ENCODE measurements at places on chromosomes 2 and 18. TPM values are rescaled to one million over a fixed set of nuclear protein-coding genes. Genes with fewer than 3 reads are reported as not detected.
A peak's percentile ranks its signal among the peaks of the same experiment; 100 is the strongest.

The GTF3C2 gene
- total RNA-seq = 50.8 TPM

The SOS1 gene
- 19.6 TPM for total RNA-seq

The ITGB6 gene
- total RNA-seq = 24.2 TPM

The BOLA3 gene
- total RNA-seq = 35.9 TPM

The CHRNA1 gene
- total RNA-seq = not detected

The CRIM1 gene
- total RNA-seq = 15.2 TPM

The SCYGR4 gene
- not detected for total RNA-seq

The STARD6 gene
- total RNA-seq = not detected

The KIF1A gene
- total RNA-seq = 0.12 TPM

The PCARE gene
- 0.08 TPM for total RNA-seq

The RAMP1 gene
- 2.2 TPM for total RNA-seq

The ACVR1 gene
- total RNA-seq = 12.6 TPM

The L3MBTL4 gene
- total RNA-seq = 4.8 TPM

DNA sequence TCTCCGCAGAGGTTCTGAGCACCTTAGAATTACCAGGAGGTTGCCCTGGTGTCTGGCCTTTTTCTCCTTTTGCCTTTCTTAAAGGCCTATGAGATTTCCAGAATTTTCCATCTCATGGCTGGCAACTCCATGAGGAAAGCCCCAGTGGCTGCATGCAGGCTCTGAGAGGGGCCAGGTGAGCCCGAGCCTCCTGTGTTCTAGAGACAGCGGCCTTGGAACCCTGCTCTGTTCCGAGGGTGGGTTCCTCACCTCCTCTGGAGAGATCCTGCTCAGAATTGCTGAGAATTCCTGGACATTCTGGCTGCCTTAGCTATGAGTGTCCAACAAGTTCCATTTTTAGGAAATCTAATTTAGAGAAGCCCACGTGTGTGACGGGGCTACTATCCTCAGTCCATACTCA, 35.7 kb upstream of the HPCAL1 start:
- ATAC-seq = no peak

GRCh38 chr2:29705616-29706015, 215.8 kb downstream of the ALK start:
- no peak for ATAC-seq

DNA sequence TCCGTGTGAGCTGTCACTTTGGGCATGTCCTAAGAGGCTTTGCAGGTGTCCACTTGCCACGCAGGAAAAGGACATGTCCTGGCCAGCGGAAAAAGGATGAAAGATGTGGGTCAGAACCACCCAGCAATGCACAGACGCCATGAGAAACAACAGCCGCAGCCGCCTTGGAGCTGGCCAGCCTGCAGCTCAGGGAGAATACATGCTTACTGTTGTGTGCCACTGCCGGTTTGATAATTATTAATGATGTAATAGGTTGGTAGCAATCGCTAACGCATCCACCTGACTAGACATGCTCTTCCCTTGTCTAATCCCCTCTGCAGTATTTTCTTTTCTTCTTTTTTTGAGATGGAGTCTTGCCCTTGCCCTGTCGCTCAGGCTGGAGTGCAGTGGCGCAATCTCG, 221.7 kb downstream of the HAUS1 start:
- peak; percentile 63 for ATAC-seq

DNA sequence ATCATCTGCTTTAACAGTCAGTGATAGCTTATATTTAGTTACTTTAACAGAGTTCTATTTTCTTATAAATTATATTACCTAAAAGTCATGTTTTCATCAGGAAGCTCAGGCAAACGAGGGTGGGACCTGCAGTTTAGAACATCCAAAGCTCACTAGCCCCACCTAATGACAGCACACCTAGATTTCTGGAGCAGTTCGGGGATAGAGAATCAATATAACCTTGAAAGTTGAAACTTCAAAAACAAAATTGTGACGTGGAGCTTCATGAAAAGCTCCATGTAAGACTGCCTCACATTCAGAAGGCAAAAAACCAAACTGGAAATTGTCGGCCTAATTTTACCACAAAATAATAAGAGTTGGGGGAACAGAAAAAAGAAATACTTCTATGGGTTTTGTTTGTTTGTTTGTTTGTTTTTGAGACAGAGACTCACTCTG, 185.9 kb upstream of the CCDC150 start:
- no peak for ATAC-seq

DNA sequence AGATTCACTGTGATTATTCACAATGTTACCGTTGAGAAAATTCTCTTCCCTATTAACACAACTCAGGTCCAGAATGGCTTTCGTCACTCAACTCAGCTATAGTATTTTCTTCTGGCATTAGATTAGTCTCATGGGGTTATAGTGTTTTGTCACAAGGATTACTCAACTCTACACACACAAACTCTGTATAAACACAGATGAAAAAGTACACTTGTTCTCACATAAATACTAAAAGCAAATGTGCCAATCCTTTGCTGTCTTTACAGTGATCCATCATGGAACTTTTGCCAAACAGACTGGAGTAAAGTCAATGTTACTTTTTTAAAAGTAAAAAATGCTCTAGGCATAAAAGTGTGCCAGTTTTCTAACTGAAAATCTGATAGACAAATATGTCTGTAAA, 267.6 kb downstream of the RBM43 start:
- peak; percentile 66 for ATAC-seq

GRCh38 chr2:45450634-45451033, 160.4 kb downstream of the SRBD1 start:
- no peak for ATAC-seq

GRCh38 chr2:171469176-171469575, 35.1 kb downstream of the DCAF17 start:
- ATAC-seq = no peak

DNA sequence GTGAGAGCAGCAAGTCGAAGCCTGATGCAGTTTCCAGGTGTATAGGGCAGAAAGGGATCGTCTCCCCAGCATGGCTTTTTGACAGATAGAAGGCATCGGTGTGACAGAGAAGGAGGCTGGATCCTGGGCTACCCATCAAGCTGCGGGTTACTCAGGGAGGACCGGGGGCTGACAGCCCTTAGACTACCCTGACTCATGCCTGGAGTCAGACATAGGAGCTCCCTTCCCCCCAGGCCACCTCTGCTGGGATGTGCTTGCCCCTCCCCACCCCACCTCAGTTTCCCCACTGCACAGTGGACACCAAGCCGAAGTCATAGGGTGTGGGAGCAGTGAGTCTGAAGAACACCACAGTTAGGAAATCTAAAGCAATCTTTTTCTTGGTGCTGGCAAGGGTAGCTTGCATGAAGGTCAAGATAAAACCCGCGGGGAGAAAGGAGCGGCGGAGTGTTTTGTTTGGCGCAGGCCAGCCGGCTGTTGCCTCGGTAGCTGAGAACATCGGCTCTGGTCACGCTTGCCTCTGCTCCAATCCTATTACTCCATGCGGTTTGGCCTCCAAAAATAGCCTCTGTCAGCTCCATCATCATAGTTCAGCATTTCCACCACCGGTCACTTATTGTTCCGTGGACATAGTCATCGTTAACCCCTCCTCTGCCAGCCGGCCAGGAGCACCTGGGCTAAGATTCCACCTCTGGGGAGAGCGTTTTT, 169.2 kb upstream of the GLI2 start:
- ATAC-seq = no peak

GRCh38 chr2:95384854-95385569, 17.5 kb upstream of the FAHD2A start:
- ATAC-seq = no peak

DNA sequence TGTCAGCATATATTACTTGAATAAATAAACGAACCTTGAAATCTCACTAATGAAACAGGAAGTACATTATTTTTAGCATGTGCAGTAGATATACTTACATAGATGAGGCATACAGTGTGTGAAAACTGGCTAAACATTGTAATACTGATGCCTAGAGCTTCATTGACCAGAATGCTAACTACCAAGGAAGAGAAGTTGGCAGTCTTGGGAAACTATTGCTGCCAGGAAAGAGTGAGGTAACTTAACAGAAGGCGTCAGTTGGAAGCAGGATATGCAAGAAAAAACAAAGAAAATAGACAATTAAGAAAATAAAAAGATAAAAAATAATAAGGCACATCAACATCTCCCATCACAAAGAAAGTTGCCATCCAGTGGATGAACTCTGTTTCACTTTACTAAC, 963.0 kb downstream of the TDRD15 start:
- ATAC-seq = no peak

GRCh38 chr2:189213250-189213649, 33.7 kb upstream of the COL5A2 start:
- ATAC-seq = no peak

DNA sequence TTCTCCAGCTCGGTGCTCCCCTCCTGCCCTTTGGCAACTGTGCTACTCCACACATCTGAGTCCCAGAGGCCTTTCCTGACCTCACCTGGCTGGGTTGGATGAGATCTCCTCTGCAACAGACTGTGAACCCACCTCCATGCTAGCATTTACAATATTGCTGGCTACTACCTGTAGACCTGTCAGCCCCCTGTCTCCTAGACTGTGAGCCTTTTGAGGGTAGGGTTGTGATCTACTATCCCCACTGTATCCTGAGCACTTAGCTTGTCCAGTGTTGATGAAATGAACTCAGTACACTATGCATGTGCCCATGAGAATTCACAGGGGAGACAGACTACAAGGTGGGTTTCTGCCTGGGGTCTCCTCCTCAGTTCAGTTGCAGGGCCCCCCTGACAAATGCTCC, 70.1 kb downstream of the C1QL2 start:
- no peak for ATAC-seq

GRCh38 chr2:9629222-9630116, 1.3 kb downstream of the YWHAQ start:
- peak; percentile 33 for ATAC-seq

DNA sequence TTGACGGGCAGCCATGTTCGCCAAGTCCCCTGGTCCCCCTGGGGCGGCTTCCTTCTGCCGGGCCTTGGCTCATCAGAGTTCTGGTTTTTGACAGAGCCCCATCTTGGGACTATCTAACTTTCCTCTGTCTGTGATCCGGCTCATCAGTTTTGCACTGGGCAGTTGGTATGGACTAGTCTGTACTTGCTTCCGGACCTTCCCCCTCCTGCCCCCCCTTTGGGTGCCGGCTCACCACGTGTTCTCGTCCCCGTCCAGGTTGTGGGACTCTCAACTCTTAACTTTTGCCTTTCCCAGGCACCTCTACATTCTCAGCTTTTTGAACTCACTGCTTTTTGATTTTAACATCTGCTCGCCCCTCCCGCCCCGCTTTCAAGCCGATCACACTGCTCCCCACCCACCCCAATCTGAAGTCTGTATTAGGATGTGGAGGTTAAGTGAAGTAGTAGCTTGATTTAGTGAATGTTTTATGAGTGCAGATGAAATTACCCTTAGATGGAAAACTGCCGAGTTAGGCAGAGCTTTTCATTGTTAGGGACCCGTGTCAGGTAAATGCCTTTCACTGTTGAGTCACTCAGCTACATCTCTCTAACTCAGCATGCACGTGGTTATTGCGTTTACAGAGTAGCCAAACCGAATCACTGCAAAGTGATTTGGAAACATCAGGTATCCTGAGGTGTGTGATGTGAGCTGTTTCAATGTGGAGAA, 874 bp downstream of the WDR43 start:
- peak; percentile 63 for ATAC-seq

DNA sequence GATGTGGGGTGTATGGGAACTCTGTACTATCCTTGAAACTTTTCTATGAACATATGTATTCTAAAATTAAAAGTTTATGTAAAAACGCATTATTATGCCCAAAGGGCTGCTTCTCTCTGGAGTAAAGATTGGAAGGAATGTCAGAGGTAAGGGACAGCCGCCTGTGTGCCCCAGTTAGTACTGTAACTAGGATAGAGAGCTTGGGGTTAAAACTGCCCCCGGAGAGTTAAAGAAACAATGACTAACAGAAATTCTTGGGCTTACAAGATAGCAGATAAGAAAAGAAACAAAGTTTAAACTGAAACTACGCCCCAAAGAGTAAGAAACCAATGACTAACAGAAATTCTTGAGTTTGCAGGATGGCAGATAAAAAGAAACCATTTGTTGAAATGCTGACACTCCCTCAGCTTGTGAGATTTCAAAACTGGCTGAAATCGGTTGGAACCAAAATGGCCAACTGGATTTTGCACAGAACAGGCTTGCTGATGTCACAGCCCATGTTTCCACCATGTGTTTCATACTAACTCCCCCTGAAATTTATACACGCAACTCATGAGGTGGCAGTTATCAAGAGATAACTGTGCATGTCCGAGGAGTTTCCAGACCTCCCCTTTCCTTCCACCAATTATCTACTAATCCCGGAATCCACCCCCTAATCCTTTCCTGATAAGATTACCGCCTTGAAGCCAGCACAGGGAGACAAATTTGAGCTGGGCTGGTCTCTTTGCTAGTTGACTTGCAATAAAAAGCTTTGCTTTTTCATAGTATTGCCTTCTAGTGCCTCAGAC, 8.7 kb upstream of the TXNDC2 start:
- ATAC-seq = peak; percentile 49

GRCh38 chr2:186590759-186591505, 1.1 kb downstream of the ITGAV start:
- ATAC-seq = peak; percentile 42

DNA sequence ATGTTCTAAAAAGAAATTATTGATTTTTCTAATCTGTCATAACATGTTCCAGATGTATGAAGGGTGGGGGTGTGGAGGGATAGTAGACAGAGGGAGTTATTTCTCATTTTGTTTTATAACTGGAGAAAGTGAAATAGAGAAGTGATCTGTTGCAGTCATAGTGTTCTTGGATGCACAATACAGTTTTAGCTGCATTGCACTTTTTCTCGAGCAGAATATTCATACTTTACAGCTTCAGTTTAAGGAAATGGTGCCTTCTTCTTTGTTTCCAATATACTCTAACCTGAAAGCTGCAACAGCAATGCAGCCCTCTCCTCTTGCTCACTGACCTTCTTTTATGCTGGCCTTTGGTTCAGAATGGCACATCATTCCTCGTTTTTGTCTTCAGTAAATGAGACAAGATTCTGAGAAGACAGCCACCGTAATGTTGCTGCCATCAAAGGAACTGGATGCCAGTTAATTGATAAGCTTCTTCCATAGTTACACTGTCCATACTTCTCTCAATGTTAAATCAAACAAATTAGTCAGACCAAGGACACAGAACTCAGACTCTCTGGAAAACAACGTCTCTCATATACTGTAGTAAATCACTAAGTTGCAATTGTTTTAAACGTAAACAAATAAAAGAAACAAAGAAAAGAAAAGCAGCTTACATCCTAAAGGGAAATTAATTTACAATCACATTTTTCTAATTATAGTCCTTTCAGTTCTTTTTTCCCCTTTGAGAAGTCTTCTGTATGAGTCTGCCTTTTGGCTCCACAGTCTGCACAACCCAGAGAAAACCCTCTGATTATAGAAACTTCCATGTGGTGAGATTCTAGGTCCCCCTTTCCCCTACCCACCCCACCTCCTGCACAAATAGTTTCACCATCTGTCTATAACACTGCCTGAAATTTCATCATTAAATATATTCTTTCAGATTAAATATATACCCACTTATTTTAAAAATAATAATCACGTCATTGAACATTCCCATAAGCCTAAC, 97.4 kb upstream of the UGP2 start:
- ATAC-seq = no peak

Data from esophagus mucosa (tissue), 1 donor.